ENCODE measurements at places on chromosomes 13 and 19. TPM values are rescaled to one million over a fixed set of nuclear protein-coding genes. Genes with fewer than 3 reads are reported as not detected.
A peak's percentile ranks its signal among the peaks of the same experiment; 100 is the strongest.

Gene MYCBP2
- 53.9 TPM for total RNA-seq

DNA sequence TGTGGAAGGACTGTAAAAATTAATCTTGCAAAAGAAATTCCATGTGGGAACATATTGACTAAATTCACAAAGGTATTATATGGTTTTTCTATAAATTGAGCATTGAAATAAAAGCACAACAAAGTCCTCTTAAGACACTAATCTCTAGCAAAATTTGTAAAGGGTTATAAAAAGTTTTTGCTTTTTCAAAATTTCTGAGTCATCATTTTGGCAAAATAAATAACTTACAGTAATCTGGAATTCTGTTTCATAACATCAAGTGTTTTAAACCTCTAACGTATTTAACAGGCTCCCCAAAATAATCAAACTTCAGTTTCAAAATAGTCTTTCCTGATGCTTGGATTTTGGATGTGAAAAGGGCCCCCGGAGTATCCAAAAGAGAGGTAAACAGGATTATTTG lies 26.0 kb downstream of the MED4 start:
- DNase-seq = no peak

DNA sequence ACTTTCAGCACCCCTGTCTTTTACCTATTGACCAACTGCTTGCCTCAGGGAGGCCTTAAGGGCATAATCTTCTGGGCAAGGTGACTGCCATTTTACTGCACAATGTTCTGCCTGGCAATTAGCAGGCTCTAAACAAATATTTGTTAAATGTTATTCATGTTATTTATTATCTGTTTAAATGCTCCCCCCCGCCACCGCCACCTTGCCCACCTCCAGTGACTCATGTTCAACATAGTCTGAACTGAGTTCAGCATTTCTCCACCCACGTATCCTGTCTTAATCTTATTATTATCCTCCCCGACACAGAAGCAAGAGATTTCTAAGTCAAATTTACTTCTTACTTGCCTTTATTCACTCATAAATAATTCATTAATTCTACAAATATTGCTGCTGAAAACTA lies 144.8 kb downstream of the LIG4 start:
- DNase-seq = no peak

DNA sequence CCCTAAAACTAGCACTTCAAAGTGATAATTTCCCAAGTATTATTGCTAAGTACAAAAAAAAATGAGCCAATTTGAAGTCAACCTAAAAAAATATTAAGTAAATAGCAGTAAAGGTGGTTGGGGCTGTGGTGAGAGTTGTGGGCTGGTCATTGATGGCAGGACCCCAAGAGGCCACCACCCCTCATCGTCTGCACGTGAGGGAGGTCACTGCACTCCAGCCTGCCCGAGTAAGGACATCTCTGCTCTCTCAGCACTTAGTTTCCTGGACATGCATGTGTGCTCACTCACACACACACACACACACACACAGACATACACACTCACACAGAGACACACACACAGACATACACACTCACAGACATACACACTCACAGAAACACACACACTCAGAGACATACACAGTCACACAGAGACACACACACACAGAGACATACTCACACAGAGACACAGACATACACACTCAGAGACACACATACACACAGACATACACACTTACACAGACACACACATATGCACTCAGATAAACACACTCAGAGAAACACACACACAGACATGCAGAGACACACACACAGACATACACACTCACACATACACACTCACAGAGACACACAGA lies 127.2 kb upstream of the SOX1 start:
- DNase-seq = no peak

- DNase-seq = no peak
Measured at GRCh38 chr19:13417054-13417453, 89.2 kb downstream of the CACNA1A start.

GRCh38 chr19:1592024-1592754 lies 476 bp downstream of the MBD3 start:
- peak; percentile 87 for DNase-seq

DNA sequence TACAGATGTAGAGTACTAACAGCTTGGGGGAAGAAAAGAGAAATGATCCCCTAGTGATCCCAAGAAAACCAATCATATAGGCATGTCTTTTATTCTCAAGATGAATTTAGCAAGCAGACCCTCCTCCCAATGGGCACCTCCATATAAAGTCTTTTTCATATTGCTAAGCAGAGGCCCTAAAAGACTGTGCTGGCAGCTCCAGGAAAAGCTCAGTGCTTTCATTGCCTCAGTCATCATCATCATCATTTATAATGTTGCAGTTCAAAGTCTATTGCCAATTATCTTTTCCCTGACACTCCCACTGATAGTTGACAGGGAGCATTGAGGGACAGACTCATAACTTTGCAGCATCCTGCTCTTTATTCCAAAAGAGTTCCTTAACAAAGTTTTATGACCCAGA lies 13.0 kb downstream of the GPR183 start:
- DNase-seq = no peak

All from IMR-90 (cell line).